GM19239 (cell line): ENCODE measurements at places on chromosomes 16 and 17.

DNA sequence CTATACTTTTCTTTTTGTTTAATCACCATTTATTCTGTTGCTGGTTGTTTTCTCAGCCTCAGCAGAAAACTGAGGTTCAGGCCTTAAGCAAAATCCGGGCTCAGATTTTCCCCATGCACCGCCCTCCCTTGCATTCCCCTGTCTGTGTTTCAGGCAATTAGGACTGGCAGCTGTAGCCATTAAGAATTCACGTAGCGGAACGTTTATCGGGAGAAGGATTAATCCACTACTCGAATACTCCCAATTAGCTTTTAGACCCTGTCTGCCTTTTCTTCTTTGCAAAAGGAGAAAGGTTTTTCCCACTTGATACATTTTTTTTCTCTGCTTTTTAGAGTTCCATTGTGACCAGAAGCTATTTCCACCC lies 173.1 kb downstream of the RPTOR start:
- DNase-seq = no peak

DNA sequence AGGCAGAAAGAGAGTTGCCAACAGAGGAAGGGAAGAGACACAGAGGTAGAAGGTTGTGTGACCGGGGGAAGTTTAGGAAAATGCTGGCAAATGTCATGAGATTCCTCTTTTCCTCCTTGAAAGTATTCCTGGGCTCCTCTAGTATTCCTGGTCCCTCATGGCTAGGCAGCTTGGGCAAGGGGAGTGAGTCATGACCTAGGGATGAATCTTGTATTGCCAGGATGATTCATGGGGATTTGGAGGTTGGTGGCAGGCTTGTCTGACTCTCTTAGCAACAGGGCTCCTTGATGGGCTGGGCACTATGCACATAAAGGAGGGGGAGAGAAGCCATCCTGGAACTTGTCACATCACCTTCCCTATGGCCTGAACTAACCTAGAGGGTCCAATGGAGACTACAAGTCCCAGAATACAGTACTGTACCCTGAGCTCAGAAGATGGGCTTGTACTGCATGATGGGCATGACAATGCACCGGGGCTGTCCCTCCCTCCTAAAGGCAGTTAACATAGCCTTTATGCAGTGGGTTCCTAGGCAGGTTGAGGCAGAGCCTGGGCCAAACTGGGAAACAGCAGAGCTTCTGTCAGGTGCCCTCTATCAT lies 2.1 kb upstream of the SEZ6 start:
- no peak for DNase-seq

- no peak for DNase-seq
These were observed 5.4 kb downstream of the CD300LB start for GRCh38 chr17:74525781-74526288.

GRCh38 chr16:56824331-56824730 lies 40.7 kb upstream of the SLC12A3 start:
- no peak for DNase-seq

- DNase-seq = no peak
These were observed 73.3 kb upstream of the TBX2 start for GRCh38 chr17:61326330-61326729.

GRCh38 chr16:17024514-17024913 lies 446.2 kb downstream of the XYLT1 start:
- DNase-seq = no peak

- DNase-seq = no peak
These were observed 66.9 kb downstream of the SOCS1 start for GRCh38 chr16:11188801-11189740.

GRCh38 chr16:31193874-31194273 lies 8.7 kb downstream of the PYCARD start:
- DNase-seq = no peak

- DNase-seq = no peak
These were observed 223.3 kb downstream of the IRX3 start for GRCh38 chr16:54063279-54063773.

DNA sequence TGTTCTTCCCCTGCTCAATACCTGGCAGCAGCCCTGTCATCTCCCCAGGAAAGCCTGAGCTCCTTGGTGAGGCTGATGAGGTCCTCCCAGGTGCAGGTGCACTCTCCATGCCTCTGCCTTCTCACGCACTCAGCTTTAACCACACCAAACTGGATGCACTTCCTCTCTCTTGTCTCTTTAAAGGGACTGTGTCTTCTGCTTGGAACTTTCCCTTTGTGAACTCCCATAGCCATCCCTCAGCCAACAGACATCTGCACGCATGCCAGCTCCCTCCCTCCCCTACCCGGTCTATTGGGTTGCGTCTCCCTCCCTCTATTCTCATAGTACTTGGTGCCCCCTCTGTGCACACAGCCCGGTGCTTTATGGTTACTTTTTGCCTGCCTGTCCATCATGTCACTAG lies 231.2 kb downstream of the MSI2 start:
- no peak for DNase-seq

- DNase-seq = no peak
These were observed 3.5 kb downstream of the KRT33B start for GRCh38 chr17:41366070-41366469.

- no peak for DNase-seq
These were observed 173.2 kb downstream of the CYLD start for GRCh38 chr16:50915120-50915519.

GRCh38 chr17:27630607-27631410 lies at the start of gene LGALS9:
TSS of gene LGALS9 (plus strand) at chr17:27631188. CDS start at chr17:27631266, 78 bp downstream.
- DNase-seq = peak; percentile 59

DNA sequence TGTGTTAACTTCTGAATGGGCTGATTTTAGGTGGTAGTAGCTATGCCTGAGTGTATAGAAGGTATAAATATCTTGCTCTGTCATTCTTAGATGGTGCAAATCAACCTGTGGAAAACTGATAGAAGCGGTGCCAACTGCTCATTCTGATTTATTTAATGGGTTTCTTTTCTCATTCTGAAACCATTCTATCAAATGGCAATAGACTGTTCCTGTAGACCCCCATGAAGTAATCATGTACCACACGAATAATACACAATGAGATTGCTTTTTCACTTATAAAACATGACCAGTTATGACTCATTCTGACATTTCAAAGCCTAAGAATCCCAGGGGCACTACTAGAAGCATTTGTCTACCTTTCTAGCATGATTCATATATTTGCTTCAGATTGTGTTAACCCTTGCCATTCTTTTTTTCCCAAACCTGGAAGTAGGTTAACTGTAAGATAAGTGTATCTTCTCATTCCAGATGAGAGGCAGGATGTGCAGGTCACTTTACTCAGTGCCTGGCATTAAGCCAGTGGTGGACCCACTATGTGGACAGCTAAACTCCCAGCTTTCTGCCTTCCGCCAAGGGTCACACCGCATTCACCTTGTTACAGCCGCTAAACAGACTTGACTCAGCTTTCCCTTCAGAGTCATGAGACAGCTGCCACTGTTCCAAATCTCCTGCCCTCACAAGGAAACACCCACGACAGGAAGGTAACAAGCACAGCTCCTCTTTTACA lies 16.4 kb upstream of the SLC16A11 start:
- DNase-seq = no peak

GRCh38 chr16:77599793-77600415 lies 122.4 kb upstream of the NUDT7 start:
- DNase-seq = peak; percentile 10

DNA sequence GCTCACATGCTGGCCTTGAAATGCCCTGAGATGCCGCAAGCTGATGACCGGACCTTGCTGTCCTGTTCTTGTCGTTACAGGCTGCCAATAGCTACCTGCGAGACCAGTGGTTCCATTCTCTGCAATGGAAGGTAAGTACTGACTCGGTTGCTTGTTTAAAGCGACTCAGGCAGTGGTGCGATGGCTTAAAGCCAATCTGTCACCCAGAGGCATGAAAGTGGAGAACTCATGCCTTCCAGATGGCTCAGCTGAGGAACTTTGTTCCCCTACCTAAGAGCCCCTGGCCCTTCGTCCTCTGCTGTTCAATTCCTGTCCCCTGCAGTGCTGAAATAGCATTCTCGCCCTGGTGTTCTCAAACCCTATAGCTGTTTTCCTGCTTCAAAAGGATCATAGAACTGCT lies 158.3 kb upstream of the PLCG2 start:
- no peak for DNase-seq

DNA sequence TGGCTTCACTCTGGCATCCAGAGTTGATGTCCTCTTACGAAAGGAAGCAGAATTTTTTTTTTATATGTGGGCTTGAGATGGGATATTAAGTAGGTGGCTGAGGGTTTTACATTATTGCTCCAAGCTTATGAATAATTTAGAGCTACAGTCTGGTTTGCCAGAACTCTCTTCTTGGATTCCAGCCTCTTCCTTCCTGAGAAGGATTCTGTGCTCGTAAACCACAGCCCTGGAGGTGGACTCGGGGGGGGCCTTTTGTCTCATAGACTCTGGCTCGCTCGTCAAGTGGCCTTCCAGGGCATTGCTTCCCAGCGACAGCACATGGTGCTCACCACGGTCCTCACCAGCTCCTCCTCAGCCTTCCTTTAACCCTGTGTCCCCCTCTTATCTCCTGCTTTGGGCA lies 43.2 kb downstream of the TMEM11 start:
- no peak for DNase-seq

DNA sequence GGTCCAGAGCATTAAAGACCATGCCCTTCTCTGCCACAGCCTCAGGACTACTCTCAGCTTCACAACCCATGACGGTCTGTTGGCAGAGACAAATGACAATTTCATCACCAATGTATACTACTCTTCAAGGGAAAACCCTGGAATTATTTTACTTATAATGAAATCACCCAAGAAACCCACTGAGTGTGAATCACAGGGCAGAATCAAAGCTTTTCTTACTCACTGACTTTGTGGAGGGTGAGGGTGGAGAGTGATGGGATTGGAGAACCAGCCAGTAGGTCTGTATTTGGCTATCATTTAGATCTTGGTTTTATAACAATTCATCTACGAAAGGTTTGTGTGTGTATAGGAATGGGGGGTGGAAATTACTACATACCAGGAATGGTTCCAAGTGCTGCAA lies 442.6 kb downstream of the SHISA9 start:
- DNase-seq = no peak

DNA sequence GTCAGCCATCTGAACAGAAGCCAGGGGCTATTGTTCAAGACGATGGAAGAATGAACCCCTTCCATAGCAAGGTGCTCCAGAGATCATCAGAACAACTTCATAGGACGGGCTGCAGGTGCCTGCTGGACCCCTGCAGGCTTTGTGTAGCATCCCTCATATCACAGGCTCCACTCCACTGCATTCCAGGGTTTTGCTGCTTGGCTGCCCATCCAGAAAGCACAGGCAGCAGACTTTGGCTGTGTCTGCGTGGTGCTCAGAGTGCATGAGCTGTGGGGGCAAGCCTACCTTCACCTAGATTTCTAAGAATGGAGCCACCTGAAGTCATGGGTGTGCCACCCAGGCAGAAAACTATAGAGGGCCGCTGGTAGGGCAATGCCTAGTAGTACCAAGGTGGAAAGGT lies 93.9 kb upstream of the NLRP1 start:
- DNase-seq = no peak

DNA sequence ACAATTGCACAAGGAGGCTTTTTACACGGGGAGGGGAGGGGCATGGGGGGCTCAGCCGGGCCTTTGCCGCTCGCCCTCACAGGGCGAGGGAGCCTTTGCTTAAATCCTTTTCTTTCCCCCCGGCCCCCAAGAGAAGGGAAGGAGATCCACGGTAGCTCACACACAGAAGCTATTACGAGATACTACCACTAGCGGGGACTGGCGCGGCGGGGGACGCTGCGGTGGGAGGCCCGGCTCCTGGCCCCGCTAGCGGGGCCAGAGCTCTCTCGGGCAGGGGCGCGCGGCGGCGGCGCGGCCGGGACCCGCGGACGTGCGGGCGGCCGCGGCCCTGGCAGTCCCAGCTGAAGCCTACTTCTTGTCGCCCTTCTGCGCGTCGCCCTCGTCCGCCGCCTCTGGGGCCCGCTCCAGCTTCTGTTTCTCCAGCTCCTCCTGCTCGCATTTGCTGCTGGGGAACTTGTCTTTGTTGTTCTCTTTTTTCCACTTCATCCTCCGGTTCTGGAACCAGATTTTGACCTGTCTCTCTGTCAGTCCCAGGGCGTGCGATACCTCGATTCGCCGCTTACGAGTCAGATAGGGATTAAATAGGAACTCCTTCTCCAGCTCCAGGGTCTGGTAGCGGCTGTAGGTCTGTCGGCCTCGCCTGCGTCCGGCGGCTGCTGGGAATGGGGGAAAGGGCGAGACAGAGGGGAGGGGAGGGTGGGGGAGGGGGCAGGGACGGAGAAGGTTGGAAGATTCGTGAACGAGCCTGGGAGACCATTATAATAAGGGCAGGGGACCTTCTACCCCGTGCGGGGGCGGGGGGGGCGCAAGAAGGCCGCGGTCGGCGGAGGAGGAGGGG lies 2.0 kb downstream of the HOXB8 start:
- DNase-seq = peak; percentile 74

- no peak for DNase-seq
These were observed 8.7 kb upstream of the SYNGR2 start for GRCh38 chr17:78159575-78160158.

DNA sequence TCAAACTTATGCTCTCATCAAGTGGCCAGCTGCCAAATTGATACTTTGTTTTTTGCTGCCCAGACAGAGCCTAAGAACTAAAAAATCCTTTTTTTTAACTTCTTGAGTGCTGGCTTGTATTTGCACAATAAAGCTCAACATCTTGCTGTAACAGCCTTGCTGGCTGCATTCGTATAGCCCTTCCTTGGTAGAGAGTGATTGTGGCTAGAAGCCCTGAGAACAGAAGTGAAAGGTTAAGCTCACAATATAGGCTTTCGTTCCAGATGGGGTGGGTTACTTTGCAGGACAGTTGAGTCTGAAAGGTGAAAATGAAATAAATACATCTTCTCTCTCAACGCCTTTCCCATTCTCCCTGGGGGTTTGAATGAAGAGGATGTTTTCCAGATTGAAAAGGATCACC lies 278.8 kb downstream of the HS3ST3B1 start:
- no peak for DNase-seq

- DNase-seq = no peak
These were observed 64.7 kb downstream of the CDK12 start for GRCh38 chr17:39525801-39526506.

DNA sequence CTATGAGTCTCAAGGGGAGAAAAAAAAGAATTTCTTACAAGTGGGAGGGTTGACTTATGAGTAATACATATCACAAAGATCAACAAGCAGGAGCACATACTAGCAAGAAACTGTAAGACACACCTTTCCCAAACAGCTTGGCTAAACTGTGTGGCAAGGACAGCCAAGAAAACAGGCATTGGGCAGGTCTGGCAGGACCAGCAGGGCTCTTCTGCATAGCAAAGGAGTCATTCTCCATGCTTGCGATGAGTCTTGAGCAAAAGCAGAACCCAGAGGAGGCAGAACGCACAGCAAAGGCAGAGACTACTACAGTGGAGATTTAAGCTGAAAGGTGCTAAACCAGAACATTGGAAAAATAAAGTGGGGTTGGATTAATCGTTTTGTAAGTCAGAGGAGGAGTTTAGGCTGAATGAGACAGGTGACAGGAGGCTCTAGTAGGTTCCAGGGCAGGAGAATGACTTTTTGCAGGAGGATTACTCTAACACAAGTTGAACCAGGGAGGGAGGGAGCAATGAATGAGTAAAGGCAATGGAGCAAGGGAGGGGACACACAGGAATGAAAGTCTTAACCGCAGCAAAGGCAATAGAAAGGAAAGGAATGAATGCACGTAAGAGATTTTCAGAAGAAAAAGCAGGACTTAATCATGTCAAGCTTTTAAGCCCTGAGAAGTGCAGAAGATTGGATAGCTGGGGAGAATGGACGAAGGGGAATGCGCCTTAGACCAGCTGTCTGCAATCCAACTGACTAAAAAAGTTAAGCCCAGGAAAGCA lies 2.7 kb downstream of the N4BP1 start:
- DNase-seq = no peak
